Fibroblast of mammary gland (primary cell): ENCODE measurements at places on chromosomes 12 and 14.

DNA sequence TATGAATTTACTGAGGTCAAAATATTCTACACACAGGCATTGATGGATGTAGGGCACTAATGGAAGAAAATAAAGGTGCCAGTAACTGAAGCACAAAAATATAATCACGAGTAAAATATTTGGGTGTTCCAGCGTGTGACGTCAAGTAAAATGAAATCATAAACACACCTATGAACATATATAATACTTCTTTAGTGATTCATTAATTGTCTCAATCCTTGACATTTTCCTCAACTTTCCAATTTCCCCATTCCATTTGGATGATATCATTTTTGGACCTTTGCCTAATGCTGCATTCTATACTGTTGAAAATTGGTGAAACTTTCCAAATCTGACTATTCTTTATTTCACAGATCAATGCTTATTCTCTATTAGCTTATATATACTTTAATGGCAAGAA is 649.3 kb downstream of the GALC start:
- DNase-seq: no peak

DNA sequence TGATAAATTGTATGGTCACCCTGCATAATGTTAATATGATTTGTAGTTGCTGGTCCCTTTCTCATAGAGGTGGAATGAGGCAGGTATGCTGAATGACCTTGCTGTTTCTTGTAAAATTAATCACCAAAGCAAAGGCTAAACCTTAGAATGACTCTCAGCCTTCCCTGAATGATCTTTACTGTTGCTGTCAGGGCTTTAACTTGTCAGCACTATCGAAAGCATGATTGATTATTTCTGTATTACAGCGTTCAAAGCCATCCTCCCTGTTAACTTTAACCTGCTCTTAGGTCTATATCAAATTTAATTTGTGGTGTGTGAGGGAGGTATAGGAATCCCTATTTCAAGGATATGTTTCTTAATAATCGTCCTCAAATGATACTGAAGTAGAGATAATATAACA is 23.1 kb downstream of the RASSF8 start:
- DNase-seq: no peak

DNA sequence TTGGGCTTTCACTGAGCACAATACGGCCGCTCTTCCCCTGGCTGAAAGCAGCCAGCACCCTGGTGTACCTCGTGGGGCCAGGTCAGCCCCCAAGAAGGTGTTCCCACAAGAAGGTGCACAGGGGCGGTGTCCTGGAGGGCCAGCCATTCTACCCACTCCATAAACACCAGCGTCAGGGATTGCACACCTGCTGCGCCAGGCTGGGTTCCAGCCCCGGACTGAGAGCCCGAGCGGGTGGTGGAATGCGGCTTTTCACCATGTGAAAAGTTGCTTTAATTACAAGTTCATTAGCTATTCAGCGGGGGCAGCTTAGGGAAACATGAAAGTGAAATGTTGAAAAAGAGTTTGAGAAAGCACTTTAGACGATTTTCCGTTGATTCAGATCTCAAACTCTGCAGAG is 17.5 kb upstream of the MMP17 start:
- DNase-seq: no peak

GRCh38 chr12:85711735-85712390 is 124.3 kb downstream of the RASSF9 start:
- DNase-seq: peak; percentile 71

GRCh38 chr14:82755923-82756322 is 1222.3 kb upstream of the SEL1L start:
- no peak for DNase-seq

DNA sequence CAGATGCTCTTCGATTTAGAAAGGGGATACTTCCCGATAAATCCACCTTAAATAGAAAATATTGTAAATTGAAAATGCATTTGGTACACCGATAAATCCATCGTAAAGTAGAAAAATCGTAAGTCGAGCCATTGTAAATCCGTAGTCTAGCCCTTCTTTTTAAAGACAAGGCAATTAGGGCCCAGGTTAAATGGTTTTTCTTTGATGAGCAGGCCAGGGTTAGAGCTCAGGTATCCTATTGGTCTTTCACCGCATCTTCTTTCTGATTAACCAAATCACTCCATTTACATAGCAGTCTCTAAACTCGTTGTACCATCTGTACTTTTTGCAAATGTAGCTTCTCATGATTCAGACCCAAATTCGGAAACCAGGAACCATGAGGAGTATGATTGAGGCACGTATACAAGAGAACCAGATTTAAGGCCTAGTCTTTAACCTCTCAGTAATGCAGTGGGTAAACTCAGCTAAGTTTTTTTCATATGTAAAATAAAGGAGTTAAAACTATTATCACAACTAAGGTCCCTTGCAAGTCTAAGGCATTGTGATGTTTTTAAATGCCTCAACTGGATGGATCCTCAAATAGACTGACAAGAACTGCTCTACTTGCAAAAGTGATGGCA is 2.2 kb upstream of the YAF2 start:
- DNase-seq: no peak

- DNase-seq: no peak
These were observed 30.7 kb downstream of the NUMB start for GRCh38 chr14:73427516-73428264.

- DNase-seq: no peak
These were observed 79.1 kb upstream of the EEA1 start for GRCh38 chr12:93008044-93008778.

- no peak for DNase-seq
These were observed 17.2 kb downstream of the PPFIBP1 start for GRCh38 chr12:27541031-27541719.

DNA sequence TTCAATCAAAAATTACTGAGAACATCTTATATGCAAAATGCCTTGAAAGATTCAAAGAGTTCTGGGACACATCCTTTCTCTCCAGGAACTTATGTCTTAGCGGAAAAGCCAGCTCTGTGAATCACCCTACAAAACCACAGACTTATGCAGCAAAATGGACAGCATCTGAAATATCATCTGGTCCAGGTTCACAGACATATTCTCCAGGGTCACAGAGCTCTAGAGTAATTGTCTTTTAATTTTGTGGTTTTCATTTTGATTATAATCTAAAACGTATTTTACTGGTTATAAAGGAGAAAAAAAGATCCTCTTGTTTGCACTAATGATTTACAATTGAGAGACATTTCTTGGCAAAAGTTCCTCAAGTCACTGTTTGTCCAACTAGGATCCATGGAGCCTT is 246.2 kb downstream of the MSRB3 start:
- peak; percentile 89 for DNase-seq
